ENCODE measurements at places on chromosomes 16 and 17. TPM values are rescaled to one million over a fixed set of nuclear protein-coding genes. Genes with fewer than 3 reads are reported as not detected.
A peak's percentile ranks its signal among the peaks of the same experiment; 100 is the strongest.

DNA sequence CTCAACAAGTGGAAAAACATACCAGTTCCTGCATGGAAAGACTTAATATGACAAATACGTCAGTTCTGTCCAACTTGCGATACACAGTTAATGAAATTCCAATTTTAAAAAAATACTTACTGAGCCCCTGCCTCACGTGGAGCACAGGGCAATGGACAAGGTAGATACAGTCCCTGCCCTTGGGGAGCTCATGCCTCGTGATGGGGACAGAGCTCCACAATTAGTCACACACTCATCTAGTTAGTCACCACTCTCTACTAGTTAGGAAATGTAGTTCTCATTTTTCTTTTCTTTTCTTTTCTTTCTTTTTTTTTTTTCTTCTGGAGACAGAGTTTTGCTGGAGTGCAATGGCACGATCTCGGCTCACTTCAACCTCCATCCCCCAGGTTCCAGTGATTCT, 74.7 kb upstream of the CDH5 start:
- DNase-seq, result no peak

- no peak for DNase-seq
These were observed 90.7 kb downstream of the OR1D5 start for GRCh38 chr17:2972749-2973148.

The AARSD1 gene
- 21.1 TPM for total RNA-seq

DNA sequence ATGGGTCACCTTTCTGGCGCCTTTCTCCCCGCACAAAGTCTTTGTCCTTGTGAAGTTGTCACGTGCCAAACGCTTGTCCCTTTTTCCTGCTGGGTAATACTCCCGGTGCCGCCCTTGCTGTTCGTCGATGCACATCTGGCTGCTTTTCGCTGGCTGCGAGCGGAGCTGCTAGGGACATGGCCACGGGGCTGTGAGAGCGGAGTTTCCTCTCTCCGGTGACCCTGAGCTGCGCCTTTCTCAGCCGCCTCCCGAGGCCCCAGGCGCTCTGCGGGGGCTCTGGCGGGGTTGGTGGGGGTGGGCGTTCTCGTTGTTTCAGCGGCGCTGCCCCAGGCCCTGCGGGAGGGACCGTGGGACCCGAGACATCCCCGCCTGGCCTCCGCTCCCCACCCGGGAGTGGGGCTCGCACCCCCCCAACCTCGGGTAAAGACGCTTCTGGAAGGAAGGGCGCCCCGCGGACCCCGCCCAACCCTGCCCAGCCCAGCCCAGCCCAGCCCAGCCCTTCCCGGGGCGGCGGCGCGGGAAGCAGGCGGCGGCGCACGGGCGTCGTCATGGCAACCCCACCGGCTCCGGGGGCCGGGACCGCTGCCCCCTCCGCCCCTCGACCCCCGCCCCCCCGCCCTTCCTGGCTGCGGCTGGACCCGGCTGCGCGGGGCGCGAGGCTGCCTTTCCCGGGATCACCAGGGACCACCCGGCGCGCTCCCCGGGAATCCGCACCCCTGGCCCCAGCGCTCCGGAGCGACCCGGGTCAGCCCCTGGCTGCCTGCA, 12.3 kb downstream of the CHMP6 start:
- DNase-seq, result peak; percentile 49

- no peak for DNase-seq
These were observed 30.9 kb upstream of the ITGAX start for GRCh38 chr16:31323959-31324629.

DNA sequence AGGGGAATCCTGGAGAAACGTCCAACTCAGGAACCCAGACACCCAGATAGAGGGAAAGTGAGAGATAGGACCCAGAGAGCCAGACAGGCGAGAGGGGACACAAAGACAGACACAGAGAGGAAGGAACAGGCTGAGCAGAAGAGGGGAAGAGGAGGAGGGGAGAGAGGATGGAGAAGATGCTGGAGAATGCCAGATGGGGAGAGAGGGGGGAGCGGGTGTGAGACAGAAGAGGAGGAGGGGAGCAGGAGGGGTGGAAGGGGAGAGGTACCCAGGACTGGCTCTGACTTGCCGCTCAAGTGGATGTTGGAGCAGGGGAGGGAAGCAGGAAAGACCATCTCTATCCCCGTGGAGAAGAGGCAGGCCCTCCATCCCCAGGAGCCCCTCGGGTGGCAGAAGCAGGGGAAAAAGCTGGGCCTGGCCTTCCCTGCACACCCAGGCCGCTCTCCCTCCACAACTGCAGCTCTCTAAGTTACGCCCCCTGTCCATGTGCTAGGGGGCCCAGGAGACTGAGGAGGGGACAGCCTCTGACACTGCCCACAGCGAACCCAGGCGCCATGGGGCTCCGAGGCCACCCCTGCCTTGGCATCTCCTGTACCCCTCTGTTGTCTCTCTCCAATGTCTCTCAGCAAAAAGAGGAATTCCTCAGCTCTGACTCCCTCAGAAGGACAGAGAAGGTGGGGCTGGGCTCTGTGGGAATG, 4.8 kb downstream of the PPP1R9B start:
- DNase-seq, result no peak

DNA sequence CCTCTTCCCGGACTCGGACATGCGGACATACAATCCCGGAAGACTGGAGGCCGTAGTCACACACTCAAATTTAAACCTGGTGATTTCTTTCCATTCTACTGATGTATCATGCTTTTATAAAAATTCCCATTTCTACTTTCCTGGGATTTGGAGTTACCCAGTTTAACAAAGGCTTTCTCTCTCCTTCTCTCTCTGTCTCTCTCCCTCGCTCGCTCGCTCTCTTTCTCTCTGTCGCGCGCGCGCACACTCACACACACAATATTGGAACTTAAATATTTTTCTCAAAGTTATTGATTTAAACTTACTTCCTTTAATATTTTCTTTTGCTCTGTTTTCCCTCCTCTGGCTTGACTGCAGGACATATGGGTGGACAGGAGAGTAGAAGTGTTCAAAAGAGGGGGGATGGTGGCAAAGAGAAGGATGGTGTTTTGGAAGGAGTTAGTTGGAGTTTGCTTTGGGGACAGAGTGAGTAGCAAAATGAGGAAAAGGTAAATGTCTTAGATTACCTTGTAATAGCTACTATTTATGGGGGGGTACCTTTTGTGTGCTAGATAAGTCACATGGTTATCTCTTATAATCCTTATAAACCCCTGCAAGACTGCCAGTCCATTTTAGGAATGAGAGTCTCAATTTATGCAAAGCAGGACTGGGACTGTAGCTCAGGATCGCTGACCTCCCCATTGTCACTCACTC, 878 bp upstream of the TRIM25 start:
- no peak for DNase-seq

DNA sequence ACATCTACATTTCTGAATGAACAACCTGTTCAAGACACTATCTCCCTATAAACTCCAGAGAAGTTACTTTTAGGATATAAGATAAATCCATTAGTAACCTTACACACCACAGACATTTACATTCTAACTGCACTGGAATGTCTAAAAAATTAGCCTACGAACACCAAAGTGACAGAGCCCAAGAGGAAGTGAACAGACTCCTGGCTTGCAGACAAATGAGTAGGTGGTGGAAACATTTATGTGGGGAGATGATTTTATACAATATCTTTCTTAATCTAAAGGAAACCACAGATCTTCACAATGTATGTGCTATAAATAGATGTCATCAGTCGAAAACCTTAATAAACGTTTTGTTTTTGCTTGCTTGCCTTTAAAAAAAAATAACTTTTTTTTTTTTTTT, 18.8 kb downstream of the ZNF652 start:
- peak; percentile 15 for DNase-seq

GRCh38 chr16:48110982-48111381, 44.8 kb downstream of the ABCC12 start:
- no peak for DNase-seq

The KRT28 gene
- not detected for total RNA-seq

The TEKT3 gene
- total RNA-seq, result not detected

GRCh38 chr17:6323626-6324356, 111.1 kb downstream of the AIPL1 start:
- peak; percentile 88 for DNase-seq

The PRSS27 gene
- not detected for total RNA-seq

- peak; percentile 64 for DNase-seq
These were observed 6.6 kb downstream of the WFIKKN2 start for GRCh38 chr17:50841949-50842354.

The PITPNM3 gene
- 0.33 TPM for total RNA-seq

The CCDC144A gene
- total RNA-seq, result 1.3 TPM

The ABAT gene
- 3.9 TPM for total RNA-seq

DNA sequence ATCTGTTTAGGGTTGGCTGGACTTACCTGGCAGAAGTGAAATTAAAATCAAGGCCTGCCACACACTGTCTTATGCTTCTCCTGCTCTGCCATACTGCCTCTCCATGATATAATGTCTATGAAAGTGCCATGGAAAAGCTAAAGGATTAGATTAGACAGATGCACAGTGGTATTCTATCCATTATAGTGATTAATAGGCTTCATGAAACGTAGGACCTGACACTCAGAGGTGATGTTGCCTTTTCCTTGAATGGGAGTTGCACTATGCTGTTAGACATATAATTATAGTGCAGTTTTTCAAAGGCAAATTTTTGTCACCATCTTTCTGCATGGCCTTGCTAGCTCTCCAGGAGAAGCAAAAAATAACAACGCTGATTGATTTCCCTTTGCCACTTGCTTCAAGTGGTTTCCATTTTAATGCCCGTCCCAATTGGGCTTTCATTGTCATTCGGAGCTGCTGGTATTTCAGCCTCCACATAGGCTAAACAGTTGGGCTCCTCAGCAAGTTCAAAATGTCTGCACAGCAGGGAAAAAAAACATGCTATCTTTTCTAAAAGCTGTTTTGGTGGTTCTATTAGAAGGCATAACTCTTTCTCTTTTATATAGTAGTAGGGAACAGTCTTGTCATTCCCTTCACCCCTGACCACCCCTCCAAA, 502.8 kb upstream of the GOT2 start:
- DNase-seq, result no peak

GRCh38 chr17:5813357-5813756, 229.0 kb upstream of the NLRP1 start:
- DNase-seq, result no peak

DNA sequence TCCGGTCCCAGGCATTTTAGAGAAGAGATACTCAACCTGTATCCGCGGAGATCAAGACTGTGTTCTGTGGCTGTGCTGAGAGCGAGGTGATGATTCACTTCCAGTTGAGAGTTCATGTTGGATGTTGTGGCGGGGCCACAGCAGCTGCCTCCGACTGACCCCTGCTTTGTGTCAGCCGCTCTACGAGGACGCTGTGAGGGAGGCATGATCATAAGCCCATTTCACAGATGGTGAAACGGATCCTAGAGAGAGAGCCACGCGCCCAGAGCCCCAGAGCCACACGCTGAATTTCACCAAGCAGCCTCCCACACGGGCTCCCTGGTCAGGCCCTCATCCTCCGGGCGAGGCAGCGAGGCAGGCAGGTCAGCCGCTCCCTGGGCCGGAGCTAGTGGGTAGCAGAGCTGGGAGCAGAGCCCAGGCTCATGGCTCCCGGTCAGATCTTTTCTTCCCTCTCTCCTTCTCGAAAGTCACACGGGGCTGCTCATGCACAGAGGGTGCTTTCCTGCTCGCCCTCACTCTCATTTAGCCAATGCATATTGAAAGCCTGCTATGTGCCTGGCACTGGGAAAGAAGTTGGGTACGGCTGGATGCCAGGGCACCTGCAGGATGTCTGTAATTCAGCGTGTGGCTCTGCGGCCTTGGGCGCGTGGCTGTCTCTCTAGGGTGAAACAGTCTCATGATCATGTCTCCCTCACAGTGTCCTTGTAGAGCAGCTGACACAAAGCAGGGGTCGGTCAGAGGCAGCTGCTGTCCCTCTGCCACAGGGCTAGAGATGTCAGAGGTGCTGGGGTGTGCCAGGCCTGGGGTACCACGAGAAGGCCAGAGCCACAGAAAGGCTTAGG, 155.6 kb upstream of the CHMP6 start:
- DNase-seq, result no peak

- no peak for DNase-seq
These were observed 1.0 kb upstream of the MFAP4 start for GRCh38 chr17:19387921-19388521.

DNA sequence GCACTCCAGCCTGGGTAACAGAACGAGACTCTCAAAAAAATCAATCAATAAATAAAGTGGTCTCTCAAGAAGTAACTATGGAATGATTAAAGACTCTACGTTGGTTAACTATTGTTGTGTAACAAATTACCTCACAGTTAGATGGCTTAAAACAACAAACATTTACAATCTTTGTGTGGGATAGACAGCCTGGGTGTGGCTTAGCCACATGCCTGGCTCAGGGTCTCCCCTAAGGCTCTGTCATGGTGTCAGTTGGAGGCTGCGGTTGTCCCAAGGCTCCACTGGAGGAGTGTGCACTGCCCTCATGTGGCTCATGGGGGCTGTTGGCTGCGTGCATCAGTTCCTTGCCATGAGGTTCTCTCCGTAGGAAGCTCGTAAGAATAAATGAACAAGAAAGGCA, 294.5 kb downstream of the SNX29 start:
- peak; percentile 53 for DNase-seq

GRCh38 chr17:65345261-65346005, 208.3 kb downstream of the RGS9 start:
- peak; percentile 50 for DNase-seq

DNA sequence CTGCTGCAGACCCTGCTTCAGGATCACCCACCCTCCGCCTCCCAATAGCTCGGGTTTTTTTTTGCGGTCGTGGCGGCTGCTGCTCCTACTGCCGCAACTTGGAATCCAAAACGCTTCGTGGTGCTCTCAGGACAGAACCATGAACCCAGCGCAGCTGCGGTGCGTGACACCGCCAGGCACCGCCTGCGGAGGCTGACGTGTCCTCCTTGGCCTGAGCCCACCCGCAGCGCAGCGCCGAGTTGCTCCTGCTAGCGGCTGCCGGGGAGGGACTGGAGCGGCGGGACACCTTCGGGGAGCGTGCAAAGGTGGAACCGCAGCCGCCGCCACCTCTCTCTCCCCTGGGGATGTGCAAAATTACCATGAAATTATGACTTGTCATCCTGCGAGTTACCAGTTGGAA, 1893.0 kb downstream of the TP53TG3F start:
- peak; percentile 3 for DNase-seq

- DNase-seq, result no peak
These were observed 6.4 kb upstream of the ITGAX start for GRCh38 chr16:31348579-31348978.

Data from Daoy (cell line).